COLO829 (cell line): ENCODE measurements at places on chromosomes 6 and 20.

DNA sequence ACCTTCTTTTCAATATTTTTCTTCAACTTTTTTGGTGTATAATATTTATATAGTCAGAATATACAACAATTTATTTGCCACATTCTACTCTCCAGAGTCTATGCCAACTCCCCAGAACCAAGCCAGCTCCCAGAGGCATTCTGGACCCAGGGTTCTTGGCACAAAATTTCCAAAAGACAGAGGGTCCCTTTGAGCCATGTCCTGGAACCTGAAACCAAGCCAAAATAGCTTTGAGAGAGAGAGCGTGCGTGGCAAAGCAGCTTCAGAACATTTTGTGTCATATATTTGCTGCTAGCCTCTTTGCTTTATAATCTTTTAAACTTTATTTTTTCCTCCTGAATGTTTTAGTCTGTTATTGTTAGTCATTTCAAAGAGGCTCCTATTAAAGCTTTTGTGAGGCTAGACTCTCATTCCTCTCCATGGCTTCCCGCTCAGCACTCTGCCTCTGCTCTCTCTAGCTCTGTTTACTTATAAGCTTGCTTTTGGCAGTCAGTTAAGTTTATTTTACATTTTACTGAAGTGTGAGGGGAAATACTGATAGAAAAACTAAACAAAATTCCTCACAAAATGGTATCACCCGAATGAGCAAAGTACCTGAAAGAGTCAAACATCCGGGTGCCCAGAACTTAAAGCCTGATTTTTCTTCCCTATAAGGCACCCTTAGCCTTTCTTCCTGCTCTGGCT, 605.1 kb upstream of the ID4 start:
- DNase-seq = no peak

- no peak for DNase-seq
These were observed 93.2 kb downstream of the ASXL1 start for GRCh38 chr20:32451340-32451681.

DNA sequence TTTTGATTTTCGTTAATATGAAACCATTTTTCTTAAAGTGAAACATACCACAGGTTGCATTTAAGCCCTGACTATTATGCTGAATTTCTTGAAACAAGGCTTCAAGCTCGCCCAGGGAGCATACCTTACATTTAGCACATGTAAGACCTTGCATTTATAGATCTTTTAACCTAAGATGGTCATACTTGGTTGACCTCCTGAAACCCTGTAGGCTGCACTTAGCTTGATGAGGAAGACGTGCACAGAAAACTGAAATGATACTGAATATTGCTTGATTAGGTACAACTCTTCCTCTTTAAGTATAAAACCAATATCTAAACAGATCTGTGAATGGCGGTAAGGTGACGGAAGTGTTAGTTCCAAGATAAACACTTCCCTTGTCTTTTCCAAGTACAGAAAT, 82.2 kb downstream of the CTNNBL1 start:
- no peak for DNase-seq

DNA sequence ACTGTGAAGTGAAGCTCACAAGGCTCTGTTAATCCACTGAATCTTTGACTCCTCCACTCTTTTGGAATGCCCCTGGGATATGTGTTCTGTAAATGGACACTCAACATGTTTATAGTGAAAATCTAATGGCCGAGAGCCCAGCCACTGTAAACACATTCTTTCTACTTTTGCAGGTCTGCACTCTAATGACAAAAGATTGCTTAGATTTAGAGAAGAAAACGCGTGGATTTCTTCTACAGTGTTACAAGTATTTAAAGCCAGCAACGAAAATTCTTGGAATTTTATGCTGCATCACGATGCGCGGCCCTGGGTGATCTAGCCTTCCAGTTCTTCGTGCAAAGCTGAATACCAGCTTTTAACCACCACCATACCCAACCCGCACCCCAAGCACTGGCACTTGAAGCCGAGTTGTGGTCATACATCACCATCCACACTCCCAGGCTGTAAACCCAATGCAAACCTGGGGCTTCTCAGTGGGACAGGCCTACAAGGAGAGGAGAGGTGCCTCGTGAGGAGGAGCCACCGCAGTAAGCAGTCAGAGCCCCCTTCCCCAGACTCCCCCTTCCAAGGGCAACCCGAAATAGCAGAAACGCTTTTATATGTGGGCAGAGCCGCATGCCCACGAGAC, 3.7 kb upstream of the FOXO3 start:
- DNase-seq = no peak

DNA sequence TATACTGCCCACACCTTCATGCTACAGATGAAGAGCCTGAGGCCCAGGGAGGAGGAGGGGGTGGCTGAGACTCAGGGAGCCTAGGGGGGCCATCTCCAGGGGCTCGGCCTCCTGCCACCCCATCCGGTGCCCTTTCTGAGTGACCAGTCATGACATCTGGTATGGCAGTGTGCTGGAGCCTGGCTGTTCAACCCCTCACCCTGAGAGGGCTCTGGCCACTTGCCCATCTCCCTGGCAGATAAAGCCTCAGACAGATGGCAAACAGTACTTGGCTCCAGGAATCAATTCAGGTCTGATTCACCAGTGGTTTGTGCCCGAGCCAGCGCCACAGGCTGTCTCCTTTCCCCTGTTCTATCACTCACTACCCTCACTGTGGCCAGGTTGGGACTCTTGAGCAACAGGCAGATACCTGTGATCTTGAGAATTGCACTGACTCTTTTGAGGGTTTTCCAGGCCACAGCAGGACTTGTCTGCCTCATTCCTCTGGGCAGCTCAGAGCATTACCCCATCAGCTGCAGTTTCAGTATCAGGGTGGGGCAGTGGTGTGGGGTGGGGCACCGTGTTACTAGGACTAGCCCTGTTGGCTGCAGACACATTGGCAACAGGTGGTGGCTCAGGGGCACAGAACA, 22.8 kb downstream of the SRSF3 start:
- DNase-seq = no peak

GRCh38 chr6:30820193-30820592, 64.1 kb upstream of the DDR1 start:
- peak; percentile 49 for DNase-seq

DNA sequence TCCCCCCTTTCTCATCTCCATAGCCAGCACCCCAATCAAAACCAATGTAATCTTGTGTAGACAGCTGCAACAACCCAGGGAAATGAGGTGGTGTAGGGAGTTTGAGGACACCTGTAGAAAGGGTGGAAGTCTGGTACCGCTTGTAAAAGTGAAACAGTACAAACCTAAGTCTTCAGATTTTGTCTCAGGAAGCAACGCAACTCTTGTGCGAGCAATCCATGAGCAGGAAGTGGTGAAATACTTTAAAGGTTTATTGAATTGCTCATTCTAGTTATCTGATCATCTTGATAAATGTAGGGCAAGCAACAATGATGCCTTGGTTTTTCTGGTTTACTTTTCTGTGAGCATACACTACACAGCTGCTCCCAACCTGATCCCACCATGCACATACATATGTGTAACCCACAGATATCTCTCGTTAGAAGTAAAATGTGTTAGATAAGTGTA, 71.1 kb upstream of the THEMIS start:
- peak; percentile 18 for DNase-seq

DNA sequence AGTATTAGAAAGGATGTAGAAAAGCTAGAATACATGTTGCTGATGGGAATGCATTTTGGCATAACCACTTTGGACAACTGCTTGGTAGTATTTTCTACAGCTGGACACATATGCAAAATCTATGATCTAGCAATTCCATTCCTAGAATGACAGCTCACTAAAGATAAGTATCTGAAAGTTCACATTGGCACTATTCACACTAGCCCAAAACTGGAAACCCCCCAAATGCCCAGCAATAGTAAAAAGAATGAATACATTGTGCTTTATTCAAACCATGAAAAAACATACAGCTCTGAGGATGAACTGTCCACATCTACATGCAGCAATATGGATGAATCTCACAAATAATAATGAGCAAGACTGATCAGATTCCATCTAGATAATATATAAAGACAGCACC, 79.0 kb downstream of the PPP1R3G start:
- peak; percentile 41 for DNase-seq

DNA sequence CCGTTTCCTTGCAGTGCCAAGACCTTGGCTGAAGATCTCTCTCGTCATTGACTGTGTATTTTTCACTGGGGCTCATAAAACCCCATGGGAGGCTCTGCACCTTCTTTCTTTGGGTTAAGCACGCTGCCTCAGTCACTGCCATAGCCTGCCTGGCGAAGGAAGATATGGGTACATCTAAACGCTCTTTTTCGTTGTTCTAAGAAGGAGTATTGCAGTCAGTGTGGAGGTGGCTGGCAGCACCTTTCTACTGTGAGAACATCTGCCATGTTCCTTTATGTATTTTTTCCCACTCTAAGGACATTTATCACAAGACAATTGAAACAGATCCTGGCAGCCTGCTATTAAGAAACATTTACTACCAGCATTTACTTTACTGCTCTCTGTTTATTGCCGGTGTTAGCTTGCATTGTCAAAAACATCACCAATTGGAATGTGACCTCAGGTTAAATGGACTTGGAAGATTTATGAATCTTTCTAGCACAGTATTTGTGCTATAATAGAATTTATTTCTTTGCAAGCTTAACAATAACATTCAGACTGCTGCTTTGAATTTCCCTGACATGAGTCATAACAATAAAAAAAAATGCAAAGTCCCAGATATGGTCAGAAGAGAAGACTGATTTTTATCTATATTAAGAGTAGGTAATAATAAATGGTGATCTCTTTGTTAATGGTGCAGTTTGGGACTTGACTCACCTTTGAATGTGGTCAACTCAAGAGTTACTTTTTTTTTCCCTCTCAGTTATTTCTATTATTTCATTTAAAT, 62.2 kb upstream of the CLDN20 start:
- DNase-seq = no peak

- DNase-seq = no peak
These were observed 1094.4 kb upstream of the MAP3K7 start for GRCh38 chr6:91681296-91681695.

GRCh38 chr6:30743099-30744053, 889 bp upstream of the FLOT1 start:
- no peak for DNase-seq

- no peak for DNase-seq
These were observed 160.8 kb downstream of the UBE3D start for GRCh38 chr6:82904860-82905259.

DNA sequence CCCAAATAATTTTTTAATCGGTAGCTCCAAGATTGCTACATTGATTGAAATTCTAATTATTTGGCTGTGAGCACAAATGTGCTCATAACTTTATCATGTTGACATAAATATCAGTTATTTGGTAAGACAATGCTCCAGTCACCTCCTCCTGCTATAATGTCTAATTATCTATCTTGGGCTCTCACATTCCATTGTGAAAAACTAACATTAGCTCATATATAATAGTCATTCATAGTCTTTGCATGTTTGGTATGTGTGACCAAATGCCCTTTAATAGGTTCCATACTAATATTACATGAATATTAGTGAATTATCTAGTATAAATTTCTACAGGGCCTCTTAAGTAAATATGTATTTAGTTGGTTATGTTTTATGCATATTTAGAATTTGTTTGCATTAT, 185.6 kb upstream of the MCHR2 start:
- DNase-seq = no peak

DNA sequence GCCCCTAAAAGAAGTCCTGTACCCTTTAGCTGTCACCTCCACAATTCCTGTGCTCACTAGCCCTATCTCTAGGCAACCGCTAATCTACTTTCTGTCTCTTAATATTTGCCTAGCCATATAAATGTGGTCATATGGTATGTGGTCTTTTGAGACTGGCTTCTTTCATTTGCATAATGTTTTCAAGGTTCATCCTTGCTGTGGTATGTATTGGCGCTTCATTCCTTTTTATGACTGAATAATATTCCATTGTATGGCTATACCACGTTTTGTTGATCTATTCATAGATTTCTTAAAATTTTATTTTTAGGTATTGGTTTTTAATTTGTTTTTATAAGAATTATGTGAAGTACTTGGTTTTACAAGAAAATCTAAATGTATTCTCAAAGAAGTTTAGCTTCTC, 70.0 kb downstream of the MAP3K4 start:
- DNase-seq = no peak

DNA sequence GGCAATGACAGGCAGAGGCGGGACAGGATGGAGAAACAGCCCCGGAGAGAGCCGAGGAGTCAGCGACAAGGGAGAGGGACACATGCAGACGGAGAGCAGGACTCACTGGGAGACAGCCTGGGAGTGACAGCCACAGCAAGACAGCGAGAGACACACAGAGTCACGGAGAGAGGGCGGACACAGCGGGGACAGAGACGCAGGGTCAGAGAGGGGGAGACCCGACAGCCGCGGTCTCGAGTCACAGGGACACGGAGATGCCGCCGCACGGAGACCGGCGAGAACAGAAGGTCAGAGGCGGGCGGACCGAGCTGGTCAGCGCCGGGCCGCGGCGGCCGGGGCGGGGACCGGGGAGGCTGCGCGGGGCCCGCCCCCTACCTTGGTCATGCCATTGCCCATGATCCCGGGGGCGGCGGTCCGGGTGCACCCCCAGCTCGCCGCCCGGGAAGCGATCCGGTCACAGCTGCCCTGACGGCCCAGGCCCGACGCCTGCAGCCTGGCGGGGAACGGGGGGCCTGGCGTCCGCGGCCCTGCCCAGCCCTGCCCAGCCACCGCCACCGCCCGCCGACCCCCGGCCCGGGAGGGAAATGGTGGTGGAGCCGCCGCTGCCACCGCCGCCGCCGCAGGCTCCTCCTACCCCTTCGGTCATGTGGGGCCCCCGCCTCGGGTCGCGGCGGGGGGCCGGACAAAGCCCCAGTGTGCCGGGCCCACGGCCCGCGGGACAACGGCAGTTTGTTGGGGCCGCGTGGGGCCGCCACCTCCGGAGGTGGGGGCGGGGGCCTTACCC, at the start of the genes DUSP15 and TTLL9:
Gene DUSP15, minus strand, starts transcription at position 586 of the 784 bp plus-strand sequence. Its CDS starts 190 bp downstream, at position 396.
Gene TTLL9, plus strand, starts transcription at position 693 of the 784 bp plus-strand sequence. CDS start 493 bp downstream, outside the sequence.
- no peak for DNase-seq

DNA sequence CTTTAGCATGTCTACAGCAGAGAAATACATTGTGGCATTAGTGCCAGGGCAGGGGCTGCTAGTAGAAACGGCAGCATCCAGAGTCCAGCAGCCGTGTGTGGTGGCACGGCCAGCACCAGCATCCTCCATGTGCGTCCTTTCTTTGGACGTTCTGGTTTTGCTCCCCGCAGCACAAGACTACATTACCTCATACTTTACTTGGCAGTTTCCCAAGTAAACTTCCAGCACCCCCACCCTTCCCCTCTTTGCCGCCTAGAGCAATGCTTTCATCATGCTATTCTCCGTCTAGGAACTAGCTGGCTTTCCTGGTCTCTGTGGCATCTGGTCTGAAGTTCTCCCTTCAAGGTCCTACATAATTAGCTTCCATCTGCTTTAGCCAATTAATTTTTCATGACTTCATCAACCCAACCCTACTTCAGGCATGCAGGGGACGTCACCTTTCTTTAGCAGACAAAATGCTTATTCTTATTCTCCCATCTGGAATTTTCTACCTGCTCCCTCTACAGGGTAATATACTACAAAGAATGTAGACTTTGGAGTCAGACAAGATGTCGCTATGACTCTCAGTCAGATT, 67.6 kb downstream of the BLOC1S5 start:
- no peak for DNase-seq

- DNase-seq = no peak
These were observed 49.0 kb downstream of the RREB1 start for GRCh38 chr6:7156643-7157278.

- DNase-seq = peak; percentile 58
These were observed 28.3 kb upstream of the PDYN start for GRCh38 chr20:2022163-2022562.

- no peak for DNase-seq
These were observed 32.9 kb downstream of the MMUT start for GRCh38 chr6:49430187-49430586.
